ENCODE measurements at places on chromosomes 3 and 15. TPM values are rescaled to one million over a fixed set of nuclear protein-coding genes. Genes with fewer than 3 reads are reported as not detected.

TMEM212 gene
- not detected for polyA plus RNA-seq

SERPINI2 gene
- polyA plus RNA-seq: not detected

DNA sequence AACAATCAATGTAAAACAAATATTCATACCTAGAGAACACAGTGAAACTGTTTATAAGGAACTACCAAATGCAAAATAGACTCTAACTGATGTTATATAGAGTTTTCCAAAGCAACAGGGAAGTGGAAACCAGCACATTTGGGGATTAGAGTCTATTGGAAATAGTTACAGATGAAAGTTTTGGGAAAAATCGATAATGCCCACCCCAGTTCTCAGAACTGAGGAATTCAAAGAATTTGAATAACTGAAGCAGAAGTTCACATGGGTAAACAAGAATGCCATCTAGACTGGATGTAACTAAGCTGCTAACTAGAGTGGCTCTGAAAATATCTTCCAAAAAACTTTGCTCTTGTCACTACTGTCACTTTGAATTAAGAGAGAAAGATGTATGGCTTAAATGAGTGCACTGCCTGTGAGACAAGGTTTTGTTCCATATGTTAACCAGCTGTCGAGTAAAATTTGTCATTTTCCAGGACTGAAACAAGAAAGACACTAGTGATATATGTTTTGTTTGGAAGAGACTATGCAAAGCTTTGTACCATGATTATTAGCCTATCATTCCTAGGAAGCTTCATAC, 9.2 kb upstream of the DENND4A start:
- DNase-seq: no peak
- H3K27ac ChIP-seq: no peak overlapping the region

GRCh38 chr15:74137537-74137894, 7.1 kb downstream of the ISLR2 start:
- peaks cover 18% of the 10 kb centered on the region for H3K4me1 ChIP-seq
- H3K27me3 ChIP-seq: peaks cover 5% of the 10 kb centered on the region
- no peak overlapping the region for H3K27ac ChIP-seq
- H3K36me3 ChIP-seq: no peaks in the 10 kb centered on the region

DNA sequence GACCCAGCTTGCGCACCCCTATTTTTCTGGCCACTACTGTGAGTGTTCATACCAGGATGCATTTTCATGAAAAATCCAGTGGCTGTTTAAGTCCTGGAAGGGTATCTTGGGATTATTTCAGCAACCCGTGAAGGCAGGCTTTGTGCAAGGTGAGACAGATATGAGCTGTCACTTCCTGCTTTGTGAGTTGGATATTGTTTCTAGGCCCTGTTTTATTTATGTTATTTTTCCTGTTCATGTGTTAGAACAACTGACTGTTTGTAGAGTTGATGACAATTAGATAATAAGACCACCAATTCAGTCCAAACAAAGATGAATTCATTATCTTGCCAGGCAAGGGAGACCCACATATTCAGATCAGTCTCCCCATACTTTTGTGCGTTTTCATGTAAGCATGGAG, 42.5 kb downstream of the ZBTB38 start:
- no peaks in the 10 kb centered on the region for H3K27me3 ChIP-seq
- peaks cover 24% of the 10 kb centered on the region for H3K4me1 ChIP-seq
- DNase-seq: no peak
- peaks cover 2% of the 10 kb centered on the region for H3K36me3 ChIP-seq

DNA sequence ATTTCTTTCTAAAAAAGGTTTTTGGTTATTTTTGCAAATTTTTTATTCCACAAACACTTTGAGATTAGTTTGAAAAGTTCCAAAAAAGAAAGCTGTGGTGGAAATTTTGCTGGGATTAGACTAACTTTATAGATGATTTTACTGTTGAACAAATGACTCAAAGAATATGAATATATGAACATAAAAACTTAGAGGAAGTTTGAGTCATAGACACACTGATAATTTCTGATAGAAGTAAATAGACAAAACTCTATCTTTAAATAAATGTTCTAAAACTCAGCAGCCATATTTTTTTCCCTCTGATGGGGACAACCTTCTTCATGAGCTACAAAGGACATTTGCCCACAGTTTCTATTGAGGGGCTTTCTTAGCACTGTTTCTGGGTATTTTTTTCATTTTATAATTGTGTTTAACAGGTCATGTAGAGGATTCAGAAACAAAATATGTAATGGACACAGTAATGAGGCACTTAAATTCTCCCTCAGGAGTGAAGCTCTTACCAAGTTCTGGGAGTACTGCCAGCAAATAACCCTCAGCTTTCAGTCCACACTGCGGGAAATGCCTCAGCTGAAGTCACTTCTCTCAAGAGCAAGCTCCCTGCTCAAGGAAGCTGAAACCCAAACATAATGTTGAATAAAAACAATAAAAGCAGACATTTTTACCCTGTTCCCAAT, 157.6 kb downstream of the NFKBIZ start:
- no peaks in the 10 kb centered on the region for H3K27me3 ChIP-seq
- DNase-seq: no peak
- no peak overlapping the region for H3K4me3 ChIP-seq

All from liver (tissue), 10 donors.